Activated T-helper 9 cell treated with anti-CD3 and anti-CD28 coated beads, Interleukin-2, amount 50 U/mL, for 16 hours (primary cell): ENCODE measurements at places on chromosomes 2 and 18.

DNA sequence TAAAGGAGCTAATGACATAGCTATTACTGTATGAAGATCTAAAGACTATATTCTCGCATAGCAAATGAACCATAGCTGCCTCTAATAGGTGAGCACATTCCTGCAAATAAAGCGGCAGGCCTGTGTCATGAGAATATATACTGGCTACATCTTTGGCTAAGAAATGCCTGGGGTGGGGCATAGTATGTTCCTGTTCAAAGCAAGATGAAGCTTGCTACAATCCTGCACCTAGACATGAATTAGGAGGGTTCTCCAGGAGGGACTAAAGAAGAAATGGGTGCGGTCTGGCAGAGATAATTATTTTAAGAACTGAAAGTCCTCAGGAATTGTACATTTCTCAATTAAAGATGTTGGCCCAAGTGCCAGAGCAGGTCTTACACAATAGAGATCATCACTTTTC lies 46.8 kb upstream of the PLA2R1 start:
- no peak for DNase-seq

GRCh38 chr2:216555274-216555673 lies 56.6 kb downstream of the RPL37A start:
- DNase-seq, result no peak

DNA sequence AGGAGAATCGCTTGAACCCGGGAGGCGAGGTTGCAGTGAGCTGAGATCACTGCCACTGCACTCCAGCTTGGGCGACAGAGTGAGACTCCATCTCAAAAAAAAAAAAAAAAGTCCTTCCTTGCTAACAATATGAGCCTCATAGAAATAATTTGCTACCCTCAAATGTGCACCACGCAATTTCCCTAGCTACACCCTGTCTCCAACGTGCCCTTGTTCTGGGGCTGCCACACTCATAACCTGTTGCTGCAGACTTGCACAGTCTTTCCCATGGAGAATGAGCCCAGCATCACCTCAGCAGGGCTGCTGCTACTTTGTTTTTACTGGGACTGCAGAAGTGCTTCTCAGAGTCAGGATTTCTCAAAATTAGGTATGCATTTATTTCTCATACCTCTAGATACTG lies 46.4 kb upstream of the ZNG1B start:
- no peak for DNase-seq

- no peak for DNase-seq
Measured at GRCh38 chr18:37553633-37554398, 11.8 kb downstream of the CELF4 start.

DNA sequence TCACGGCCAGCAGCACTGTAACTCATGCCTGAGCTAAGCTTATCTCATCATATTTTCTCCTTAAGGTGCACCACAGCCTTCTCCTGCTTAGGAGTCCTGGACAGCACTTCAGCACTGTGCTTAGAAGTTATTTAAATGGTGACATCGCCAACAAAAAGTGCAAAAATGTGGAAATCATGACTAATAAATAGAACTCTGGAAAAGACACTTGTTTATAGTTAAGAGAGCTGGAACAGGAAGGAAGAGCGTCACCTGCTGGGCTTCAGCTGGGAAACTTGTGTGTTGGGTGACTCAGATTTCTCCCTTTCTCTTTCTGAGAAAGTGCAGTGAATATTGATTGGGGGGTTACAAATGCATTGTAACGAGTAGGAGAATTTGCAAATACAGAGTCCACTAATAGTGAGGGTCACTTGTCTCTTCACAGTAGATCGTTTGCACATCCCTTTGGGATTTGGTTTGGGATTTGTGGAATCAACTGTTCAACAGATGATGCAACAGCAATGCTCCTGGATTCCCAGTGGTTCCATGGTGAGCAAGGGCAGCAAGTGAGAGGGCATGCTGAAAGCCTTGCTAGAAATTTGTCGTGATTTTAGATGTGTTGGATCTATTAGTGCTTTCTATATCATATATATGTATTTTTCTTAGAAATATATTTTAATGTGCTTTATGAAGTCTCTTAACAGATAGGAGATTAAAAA lies 84.2 kb downstream of the DOK6 start:
- no peak for DNase-seq

DNA sequence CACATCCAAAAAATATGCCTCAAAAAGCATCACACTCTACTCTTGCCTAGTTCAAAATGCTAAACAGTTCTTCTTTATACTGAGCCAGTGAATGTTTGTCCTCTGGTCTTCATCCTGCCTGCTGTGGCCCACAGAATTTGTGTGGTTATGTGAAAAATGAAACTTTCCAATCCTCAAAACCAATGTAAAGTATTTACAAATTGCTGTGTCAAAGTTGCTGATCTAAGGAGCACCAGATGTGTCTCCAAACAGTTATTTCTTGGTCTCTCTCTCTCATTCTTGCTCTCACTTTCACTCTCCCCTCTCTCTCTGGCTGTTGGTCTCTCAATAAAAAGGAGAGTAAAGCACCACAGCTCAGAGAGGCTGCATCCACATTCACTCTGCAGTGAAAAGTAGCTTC lies 23.0 kb downstream of the EPHA4 start:
- no peak for DNase-seq

DNA sequence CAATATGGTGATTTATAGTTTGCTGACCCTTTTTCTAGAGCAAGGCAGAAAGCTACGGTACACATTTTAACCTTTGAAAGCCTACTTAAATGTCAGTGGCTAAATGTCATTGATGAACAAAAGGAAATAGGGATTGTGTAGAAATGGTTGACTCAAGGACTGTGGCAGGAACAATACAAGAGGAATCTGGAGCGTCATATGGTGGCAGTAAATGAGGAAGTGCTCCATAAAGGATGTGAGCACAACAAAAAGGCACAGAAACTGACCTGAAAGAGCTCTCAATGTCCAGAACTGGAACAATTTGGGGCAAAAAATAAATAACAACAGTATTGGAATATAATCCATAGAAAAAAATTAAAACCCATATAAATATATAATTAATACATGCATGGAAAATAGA lies 443.9 kb upstream of the VRK2 start:
- DNase-seq, result no peak

GRCh38 chr2:105324101-105324500 lies 5.4 kb downstream of the TGFBRAP1 start:
- DNase-seq, result no peak

DNA sequence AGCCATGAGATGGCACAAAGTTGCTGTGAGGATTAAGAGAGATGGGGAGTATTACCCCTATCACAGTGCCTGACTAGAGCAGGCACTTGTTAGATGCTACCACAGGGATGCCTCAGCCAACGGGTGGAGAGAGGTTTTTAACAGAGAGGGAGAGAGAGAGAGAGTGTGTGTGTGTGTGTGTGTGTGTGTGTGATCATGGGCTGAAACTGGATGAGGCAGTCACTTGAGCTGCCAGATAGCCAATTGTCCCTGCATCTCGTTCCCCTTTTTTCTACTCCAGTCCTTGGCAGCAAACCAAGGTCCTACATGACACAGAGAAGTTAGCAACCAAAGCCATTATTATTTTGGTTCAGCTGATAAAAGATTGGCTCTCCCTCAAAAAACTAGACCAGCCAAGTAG lies 3.0 kb downstream of the CD8A start:
- DNase-seq, result no peak

DNA sequence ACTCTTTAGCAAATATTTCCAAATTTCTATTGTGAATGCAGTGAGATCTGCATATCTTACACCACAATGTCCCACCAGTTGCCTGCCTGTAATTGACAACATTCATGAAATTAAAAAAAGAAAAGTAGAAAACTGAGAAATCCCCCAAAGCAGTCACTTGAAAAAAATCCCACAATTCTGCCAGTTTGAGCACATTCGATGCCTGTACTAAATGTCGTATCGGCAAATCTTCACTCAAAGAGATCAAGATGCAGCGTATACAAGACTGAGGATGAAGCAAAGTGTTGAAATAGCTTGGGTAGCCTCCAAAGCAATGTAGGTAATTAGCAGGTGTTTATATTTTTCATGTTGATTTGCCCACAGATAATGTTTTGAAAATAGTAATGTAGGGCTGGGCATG lies 186.7 kb upstream of the ZEB2 start:
- DNase-seq, result no peak

DNA sequence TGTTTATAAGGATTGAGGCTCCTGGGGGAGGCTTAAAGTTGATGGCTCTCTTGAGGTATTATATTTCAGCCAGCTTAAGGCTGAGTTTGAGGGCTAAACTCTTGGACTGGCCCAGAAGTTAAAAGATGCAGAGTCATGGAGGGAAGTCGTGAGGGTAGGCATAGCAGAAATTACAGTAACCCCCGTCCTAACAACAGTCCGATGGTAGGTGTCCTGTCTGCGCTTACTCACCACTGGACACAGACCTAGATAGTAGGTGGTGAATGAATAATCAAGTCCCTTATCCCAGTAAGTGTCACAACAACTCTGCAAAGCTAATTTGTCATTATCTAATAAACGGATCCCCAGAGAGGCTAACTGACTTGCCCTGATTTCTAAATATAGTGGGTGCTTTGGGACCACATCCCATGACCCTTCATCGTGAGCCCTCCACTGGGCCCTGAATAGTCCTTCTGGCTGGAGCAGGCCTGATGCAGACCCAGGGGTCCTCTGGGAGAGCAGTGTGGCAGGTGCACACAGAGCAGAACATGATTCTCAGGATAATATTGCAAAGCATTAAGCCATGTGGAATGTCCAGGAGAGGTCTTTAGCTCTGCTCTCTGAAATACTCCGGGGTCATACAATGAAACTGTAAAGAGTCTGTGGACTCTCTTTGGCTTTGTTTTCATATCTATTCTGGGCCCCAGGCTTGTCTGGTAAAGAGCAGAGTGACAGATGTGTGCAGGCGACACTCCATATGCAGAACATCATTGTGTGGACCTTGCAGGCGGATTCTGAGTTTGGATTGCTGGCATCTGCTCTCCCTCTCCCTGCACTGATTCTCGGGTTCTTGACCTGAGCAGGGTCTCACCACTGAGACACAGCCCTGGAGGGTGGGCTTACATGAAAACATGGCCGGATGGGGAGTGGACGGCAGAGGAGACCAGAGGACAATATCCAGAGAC lies 98.1 kb downstream of the RNF144A start:
- no peak for DNase-seq

- no peak for DNase-seq
Measured at GRCh38 chr18:7946734-7947377, 379.7 kb downstream of the PTPRM start.

DNA sequence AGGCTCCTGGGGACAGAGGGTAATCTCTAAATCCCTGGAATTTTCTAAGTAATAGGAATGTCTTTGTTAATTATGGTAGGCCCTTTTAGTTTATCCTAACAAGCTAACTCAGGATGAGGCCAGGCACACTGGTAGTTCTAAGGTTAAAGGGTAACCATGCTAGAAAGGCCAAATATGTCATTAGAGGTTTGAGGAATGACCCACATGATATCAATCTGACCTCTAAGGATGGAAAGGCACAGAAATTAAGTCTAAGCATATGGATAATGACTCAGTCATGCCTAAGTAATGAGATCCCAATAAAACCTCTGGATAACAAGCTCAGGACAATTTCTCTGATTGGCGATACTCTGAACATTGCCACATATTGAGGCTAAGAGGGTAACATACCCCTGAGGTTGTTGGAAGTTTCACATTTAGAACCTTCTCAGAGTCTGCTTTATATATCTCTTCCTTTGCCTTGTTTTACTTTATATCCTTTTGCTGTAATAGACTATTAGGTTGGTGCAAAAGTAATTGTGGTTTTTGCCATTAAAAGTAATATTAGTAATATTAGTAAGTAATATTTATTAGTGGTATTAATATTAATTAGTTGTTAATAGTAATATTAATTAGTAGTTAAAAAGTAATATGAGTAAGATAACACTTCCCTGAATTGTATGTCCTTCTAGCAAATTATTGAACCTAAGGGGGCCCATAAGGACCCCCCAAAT lies 806.3 kb upstream of the GCFC2 start:
- no peak for DNase-seq

DNA sequence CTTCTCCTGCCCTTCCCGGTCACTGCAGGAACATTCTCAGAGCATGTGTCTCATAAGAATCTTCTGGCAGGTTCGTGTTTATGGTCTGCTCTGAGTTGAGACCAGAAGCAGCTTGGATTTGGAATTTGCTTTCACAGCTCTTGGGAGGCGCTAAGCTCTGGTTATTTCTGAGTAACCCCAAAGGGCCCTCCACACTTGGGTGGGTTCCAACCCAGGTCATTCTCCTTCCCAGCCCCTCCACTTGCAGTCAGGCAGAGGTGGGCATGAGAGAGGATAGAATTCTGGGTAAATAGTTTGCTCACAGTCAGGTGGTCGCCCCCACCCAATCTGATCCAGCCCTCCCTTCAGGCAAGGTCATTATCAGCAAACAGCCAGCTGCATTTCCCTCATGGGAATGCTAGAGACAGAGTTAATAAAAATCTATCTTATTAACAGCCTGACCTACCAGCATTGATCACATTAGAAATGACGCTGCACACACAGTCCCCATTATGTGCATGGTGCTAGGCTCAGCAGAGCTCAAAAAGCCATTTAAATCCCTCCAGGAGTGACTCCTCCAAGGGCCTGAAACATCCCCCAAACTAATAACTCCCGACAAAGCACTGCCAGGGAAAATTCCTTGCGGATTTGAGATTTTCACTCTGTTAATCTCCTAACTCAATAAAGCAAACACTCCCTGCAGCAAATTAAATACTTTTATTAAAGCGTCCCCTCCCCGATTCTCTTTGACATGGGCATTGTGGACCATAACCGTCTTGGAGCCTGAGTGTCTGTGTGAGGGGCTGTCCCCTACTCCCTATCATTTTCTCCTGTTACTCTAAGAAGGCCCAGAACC lies 61.9 kb downstream of the SLC4A5 start:
- DNase-seq, result no peak

DNA sequence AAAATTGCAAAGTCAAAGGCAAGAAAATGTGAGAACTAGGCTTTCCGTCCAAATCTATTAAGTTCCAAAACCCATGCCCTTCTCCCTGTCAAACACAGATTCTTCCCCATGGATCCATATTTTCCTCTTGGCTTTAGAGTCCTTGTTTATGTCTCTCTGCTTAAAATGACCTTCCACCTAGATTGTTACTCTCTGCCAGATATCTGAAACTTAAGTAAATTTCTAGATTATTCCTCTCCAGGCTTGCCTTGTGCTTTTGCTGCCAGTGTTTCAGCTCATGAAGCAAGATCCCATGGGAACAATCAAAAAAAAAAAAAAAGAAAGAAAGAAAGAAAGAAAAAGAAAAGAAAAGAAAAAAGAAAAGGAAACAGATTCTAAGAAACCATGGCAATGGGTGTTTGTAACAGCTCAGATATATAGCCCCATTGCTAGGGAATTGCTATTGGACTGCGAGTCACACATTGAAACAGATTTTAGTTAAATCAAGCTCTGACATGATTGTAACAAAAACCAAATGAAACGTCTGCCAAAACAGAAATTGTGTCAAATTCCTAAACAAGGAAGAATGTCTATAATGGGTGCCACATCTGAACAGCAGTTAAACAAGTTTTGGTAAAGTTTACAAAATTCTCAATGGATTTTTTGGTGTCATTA lies 660.7 kb upstream of the CNTNAP5 start:
- no peak for DNase-seq

GRCh38 chr2:239586651-239587310 lies 186.0 kb upstream of the HDAC4 start:
- no peak for DNase-seq

- no peak for DNase-seq
Measured at GRCh38 chr2:148238561-148238960, 217.7 kb downstream of the MBD5 start.

- no peak for DNase-seq
Measured at GRCh38 chr2:69437751-69438154, 518 bp upstream of the NFU1 start.

- no peak for DNase-seq
Measured at GRCh38 chr18:8615397-8616027, 6.3 kb downstream of the RAB12 start.
